Stimulated activated CD4-positive, alpha-beta T cell treated with anti-CD3 and anti-CD28 coated beads, TNF-alpha, amount 100 ng/mL, for 1 hour (primary cell): ENCODE measurements at places on chromosomes 7 and 10.

DNA sequence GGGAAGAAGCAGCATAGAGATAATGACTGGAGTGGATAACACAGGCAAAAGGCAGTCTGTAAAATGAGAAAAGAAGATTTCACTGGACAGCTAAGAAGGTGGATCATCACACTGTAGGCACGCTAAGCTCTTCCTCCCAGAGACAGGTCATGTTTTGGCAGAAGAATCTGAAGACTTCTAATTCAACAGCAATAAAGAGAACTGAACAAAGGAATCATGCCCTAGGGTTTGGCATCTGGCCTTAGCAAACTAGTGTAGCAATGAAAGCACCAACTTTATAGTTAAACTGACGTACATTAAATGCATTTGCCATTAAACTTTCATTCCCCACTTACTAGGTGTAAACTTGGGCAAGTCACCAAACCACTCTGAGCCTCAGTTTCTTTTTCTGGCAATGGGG, 84.4 kb upstream of the SEM1 start:
- no peak for DNase-seq

DNA sequence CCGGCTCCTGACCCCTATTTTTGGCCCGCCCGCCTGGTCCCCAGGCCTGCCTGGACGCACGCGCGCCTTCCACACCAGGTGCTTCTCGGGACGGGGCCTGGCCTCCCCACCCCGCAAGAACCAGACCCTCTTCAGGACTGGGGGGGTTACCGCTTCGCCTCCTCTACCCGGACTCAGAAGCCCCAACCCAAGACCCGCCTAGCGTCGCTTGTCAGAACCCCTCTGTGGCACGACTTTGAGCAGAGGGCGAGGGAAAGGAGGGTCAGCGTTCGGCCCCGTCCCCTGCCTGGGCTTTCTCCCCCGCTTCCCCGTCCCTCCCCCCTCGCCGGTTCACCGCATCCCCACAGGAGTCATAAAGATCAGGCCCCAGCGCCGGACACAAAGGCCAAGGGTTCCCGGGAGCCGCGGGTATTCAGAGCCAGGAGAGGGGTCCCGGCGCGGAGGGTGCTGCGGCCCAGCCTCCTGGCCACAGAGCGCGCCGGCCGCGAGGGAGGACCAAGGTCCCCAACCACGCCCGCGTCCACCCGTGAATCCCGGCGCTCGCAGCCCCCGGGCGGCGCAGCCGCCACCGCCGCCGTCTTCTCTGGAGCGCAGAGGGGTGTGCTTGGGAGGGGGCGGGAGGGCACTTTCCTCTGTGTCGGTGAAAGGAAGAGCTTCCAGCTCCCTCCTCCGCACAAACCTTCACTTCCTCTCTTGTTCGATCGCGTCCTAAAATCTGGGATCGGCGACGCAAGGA, 351.9 kb downstream of the DNAJB6 start:
- no peak for DNase-seq

GRCh38 chr10:124375691-124376090, 43.0 kb downstream of the OAT start:
- DNase-seq, result no peak

DNA sequence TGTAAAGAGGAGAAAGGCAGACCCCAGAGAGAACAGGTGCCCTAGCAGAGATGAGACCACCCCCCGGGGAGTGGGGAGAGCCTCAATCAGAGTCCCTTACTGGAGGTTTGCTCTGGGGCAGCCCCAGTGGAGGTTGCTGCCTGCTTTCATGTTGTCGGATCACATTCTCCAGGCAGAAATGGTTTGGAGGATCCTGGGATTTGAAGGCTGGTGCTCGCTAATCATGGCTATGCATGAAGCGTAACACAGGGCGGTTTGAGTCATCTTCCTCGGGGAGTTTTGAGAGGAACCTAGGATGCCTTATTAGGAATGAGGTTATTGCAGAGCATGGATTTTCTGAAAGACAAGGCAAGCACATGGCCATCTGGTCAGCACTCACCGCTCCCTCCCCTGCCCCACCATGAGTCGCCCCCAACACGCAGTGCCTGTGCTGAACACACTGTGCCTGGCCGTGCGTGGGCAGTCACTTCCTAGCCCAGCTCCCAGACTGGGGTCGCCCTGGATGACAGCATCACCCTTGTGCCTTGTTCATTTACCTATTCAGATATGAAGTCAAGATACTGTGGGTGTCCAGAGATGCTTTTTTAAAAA, 319.9 kb downstream of the DPP6 start:
- no peak for DNase-seq

- no peak for DNase-seq
Measured at GRCh38 chr7:105249216-105249615, 139.5 kb downstream of the SRPK2 start.

DNA sequence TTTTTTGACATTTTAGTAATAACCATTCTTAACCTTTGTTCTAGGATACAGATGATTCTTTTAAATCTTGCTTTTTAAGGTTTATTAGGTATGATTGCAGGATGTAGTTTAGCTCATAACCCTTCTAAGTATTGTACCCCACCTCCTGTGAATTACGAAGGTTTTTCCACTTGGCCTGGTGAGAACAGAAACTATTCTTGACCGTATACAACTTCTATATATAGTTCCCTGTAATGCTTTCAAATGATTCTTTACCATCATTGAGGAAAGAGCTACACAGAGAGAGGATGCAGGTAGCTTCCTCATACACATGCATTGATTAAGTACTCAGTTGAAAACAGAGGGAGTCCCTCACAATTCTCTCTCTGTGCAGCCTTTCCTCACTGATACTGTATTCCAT, 86.3 kb downstream of the PALS2 start:
- no peak for DNase-seq

DNA sequence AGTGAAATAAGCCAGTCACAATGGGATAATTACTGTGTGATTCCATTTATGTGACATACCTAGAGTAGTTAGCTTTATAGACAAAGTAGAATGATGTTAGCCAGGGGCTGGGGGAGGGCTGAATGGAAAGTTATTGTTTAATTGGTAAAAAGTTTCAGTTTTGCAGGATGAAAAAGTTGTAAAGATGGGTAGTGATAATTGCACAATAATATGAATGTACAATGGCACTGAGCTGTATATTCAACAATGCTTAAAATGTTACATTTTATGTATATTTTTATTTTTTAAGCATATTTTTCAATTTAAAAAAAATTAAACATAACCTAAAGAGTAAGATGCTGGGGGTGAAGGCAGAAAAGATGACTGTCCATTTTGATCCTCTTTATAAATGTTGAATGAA, 216.1 kb upstream of the KAT6B start:
- DNase-seq, result no peak

GRCh38 chr10:28632584-28632945, 44.8 kb upstream of the BAMBI start:
- no peak for DNase-seq

GRCh38 chr7:116618338-116619128, 53.5 kb upstream of the MET start:
- no peak for DNase-seq

DNA sequence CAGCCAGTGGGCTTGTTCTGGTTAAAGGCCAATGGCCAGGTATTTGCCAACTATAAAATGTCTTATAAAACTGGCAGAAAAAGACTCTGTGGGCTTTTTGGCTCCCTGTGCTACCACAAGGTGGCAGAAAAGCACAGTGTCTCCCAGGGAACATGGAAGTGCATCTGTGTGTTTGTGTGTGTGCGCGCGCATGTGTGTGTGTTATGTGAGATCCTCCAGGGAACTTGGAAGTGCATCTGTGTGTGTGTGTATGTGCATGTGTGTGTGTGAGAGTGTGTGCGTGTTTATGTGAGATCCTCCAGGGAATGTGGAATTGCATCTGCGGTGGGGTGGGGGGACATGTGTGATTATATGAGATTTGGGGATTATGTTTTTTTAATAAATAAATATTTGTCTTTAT, 30.2 kb upstream of the ABI1 start:
- no peak for DNase-seq

DNA sequence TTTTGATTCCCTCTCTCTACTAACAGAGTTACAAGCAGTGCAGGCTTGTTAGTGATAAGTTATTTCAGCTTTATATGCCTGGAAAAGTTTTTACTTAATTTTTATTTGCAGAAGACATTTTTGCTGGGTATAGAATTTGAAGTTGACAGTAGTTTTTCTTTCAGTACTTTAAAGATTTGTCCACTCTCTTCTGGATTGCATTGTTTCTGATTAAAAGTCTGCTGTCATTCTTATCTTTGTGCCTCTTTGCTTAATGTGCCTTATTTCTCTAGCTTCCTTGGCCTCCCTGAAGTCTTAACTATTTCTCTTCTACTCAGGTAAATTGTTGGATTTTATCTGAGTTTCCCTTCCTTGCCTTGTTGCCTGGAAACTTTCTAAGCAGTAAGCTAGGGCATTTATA, 36.2 kb downstream of the PLCE1 start:
- DNase-seq, result no peak

DNA sequence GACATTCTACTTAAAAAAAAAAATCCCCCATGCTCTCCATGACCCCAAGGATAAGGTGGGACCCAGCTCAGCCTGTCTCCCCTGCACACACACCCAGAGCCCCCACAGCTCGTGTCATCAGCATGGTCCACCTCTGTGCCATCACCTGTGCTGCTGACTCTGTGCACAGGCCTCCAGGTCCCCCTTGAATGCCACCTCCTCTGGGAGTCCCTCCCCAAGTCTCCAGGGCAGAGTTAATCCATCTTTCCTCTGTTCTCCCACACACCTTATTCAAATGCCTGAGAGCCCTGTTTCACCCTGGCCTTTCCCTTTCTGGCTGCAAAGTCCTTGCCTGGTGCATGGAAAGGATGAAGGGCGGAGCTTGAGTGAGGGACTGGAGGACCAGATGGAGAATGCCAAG, 194.1 kb upstream of the LYZL2 start:
- DNase-seq, result no peak

DNA sequence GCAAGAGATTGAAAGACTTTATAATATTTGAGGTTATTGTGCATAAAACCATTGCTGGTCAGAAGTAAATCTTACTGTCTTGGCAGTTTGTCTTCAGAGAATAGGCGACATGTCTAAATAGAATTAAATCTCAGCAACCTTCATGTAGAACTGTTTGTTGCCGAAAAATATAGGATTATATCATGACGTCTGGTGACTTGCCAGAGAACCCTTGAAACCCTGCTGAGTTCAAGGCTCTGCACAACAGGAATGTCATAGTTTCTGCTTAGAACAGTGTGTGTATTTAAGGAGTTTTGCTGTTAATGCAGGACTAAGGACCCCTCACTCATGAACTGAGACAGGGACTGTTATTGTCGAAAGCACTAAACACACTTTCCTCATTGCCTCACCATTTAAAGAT, 206.4 kb upstream of the ETV1 start:
- DNase-seq, result no peak

DNA sequence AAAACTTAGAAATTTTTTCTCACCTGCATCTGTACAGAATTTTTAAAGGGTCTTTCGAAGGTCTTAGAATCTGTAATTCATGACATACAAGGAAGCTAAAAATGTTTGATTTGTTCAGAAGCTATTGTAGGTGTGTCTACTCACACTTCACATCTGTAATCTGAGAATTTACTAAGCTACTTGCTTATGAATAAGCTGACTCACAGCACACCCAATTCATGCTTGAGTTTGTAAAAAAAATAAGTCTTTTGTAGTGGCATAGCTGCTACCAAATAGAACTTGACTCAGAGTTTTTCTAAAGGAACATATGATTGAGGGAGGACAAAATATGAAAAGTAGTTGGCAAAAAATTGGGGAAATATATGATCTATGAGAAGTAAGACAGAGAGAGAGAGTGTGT, 12.7 kb upstream of the AGR2 start:
- no peak for DNase-seq

GRCh38 chr7:8455426-8455825, 22.0 kb downstream of the NXPH1 start:
- DNase-seq, result no peak

DNA sequence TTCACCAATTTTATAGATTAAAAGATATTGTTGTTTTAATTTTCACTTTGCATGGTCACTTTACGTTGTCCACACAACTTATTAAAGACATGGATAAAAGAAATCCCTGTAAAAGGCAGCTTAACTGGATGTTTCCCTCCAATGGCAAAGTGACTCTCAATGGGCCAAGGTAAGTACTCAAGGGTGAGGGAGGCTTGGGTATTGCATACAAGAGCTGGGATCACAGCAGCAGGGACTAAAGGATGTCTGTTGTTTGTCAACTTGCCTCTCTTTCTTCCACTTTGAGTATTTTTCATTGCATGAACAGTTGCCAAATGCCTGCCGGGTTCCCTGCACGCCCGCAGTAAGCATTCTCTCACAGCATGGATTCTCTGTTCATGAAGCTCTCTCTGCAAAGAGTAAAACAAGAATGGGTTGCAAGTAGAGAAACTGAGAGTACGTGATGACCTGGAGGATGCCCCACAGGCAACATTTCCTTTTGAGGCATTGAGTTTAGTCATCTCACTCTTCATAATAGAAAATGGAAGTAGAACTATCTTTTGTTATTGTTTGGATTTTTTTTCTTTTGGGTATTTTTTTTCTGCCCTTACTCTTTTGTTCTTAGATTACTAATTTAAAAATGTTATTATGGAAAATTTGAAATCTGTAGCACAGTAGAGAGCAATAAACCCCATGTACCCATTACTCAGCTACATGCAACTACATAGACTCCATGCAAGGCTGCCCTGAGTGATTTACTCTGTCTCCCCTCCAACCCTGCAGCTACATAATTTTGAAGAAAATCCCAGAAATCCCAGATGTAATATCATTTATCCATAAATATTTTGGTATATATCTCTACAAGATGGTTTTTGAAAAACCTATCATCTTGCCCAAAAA, 26.3 kb downstream of the GPR141 start:
- DNase-seq, result no peak

- no peak for DNase-seq
Measured at GRCh38 chr7:34140066-34140465, 234.7 kb downstream of the BMPER start.

DNA sequence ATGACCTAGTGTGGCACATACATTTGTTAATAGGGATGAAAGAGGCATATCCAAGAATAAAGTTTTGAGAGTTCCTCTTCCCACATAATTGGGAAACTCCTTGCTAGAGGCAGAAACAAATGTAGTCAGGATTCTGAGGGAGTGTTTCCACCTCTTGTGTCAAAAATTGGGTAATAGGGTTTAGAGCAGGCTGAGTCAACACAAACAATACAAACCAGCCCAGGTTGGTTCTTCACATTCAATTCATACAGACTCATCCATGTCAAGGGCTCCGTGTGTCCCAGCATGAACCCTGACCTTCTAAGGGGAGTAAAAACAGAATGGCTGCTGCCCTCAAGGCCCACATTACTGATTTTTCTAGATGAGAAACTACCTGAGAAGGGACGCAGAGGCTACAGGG, 75.3 kb downstream of the GLI3 start:
- no peak for DNase-seq

- DNase-seq, result no peak
Measured at GRCh38 chr7:51351661-51352060, 35.1 kb upstream of the COBL start.

GRCh38 chr10:75136346-75136745, 24.9 kb downstream of the SAMD8 start:
- no peak for DNase-seq
